HTR-8/SVneo (cell line): ENCODE measurements at places on chromosomes 4 and X.

- DNase-seq = no peak
Observed at GRCh38 chrX:48509245-48509590, 426 bp downstream of the PORCN start.

- DNase-seq = peak; percentile 8
Observed at GRCh38 chr4:176964116-176964691, 171.5 kb upstream of the VEGFC start.

- DNase-seq = no peak
Observed at GRCh38 chr4:98546910-98547594, 111.4 kb downstream of the TSPAN5 start.

DNA sequence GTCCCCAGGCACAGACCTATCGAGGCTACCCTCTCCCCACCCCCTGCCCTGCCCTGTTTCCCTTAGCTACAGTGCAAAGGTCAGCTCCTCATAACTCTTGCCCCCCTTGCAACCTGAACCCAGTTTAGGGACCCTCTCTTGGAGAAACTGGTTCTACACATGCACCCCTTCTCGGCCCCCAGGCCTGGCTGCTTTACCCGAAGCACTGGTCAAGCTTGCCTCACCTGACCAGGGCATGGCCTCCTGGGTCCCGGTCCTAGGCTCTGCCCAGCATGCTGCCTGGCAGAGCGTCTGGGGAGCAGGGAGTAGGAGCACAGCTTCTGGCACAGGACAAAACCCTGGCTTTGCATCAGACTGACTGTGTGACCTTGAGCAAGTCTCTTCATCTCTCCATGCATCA is 28.0 kb downstream of the ZNF185 start:
- no peak for DNase-seq
